Renal pelvis (tissue), 12 donors: ENCODE measurements at places on chromosomes 3 and 15.

DNA sequence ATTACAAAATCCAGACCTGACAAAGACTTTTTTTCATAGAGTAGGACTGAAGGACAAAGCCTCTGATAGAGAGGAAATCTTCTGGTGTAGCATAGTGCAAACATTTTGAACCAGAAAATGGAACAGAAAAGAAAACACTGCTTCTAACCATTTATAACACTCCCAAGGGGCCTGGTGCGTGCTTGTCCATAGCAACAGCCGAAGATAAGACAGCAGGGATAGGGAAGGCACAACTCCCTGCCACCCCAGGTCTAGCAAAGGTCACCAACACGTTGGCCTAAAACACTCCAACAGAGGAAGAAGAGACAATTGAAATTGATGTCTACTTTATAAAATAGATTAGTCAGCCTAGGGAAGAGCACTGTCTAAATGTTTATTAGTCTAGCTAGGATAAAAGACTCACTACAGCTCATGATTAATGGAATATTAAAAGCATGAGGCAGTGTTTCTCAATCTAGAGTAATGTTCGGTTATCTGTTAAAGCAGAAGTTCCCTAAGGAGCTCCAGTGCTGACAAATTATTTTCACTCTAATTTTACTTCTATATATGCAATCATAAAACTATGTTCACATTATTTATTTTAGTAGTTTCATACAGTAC, 145.2 kb downstream of the P3H2 start:
- no peak for DNase-seq

DNA sequence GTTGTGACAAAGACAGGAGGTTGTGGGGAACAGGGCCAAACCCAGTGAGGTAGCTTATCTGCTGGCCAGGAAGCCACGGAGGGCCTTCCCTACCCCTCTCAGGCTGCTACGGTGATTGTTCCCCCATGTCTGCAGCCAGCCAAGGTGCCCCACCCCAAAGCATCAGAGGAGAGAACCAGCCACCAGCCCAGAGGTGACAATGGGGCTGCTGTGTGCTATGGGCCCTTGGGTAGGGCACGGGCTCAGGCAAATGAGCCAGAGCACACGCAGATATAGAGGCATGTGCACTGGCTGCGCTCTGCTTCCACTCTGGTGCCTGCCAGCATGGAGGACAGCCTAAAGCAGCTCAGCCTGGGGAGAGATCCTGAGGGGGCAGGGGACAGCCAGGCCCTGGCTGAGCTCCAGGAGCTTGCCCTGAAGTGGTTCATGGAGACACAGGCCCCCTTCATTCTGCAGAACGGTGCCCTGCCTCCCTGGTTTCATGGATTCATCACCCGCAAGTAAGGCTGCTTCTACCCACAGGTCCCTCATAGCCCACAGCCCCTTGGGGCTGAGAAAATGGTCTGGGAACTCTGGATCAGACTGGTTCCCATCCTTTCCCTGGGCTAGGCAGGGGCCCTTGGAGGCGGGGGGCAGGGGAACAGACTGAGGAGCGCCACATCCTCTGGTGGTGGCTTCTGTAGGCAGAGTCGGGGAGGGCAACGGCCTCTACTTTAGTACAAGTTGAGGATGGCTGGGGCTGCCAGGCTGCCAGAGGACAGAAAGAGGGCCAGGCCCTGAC, at the start of gene SH2D7:
Gene SH2D7, plus strand, starts transcription at position 301 of the 781 bp plus-strand sequence. Its CDS starts 24 bp downstream, at position 325.
- DNase-seq = no peak

DNA sequence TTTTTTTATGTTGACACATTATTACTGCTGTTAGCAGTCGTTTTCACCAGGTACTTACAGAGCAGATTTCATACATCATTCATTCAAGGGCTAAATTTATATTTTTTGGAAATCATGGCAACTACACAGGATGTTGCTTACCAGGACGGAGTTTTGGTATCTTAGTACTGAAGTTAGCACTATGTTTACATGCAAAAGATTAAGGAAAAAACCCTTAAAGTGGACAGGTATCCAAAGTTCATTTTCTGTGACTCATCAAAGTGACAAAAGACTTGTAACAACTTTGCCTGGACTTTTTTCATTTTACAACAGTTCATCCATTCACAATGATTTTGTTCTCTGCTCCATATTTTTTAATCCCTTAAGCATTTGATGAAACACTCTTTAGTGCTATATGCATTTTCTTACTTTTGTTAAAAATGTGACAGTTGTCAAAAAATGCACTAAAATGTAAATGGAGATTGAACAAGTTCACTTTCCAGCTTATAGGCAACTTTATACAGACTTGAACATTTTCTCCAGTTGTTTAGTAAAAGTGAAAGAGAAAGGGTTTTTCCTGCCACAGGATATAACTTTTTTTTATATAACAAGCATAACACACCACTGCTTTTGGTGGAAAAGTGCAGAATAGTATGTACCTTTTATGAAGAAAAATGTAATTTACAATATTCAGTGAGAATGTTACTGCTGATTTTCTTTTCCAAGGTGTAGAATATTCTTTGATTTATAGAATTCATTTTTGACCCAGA, 104.1 kb downstream of the STT3B start:
- no peak for DNase-seq

- no peak for DNase-seq
Measured at GRCh38 chr3:197468866-197469382, 86.8 kb downstream of the BDH1 start.

- no peak for DNase-seq
Measured at GRCh38 chr15:73767806-73768501, 14.8 kb upstream of the INSYN1 start.

- DNase-seq = no peak
Measured at GRCh38 chr15:67794832-67795574, 30.3 kb upstream of the SKOR1 start.

DNA sequence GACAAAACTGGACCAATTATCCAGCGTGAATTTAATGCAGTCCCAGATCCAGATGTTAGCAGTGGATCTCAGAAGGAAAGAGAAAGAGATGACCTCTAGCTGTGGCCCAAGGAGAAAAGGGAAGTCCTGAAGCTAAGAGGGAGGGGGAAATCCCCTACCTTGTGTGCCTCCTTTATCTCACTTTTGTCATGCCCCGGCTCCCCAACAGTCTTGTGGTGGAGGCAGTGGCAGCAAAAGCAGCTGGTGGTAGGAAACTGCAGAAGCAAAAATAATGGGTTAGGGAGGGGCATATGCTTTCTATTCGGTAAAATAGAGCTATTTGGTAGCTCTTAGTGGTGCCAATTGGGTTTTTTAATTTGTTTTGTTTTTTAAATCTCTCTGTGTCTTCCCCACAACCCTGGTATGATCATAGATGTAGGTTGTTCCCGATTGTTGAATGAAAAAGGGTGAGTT, 56.5 kb downstream of the MCTP2 start:
- DNase-seq = no peak

- DNase-seq = no peak
Measured at GRCh38 chr15:93861956-93862741, 369.2 kb upstream of the MCTP2 start.

- no peak for DNase-seq
Measured at GRCh38 chr3:9678493-9678892, 25.1 kb upstream of the CPNE9 start.

- no peak for DNase-seq
Measured at GRCh38 chr3:110521019-110521418, 550.6 kb upstream of the NECTIN3 start.

DNA sequence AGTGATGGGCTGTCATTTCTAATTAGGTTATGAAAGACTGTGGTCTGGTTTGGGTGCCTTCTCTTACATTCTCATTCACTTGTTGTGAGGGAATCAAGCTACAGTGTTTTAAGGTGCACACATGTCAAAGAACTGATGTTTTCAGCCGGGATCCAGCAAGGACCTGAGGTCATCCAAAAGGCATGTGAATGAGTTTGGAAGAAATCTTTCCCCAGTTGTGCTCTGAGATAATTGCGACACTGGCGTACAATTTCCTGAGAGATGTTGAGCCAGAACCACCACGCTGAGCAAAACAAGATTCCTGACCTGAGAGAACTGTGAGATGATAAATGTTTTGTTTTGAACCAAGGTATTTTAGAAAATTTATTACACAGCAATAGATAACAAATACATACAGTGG, 295.3 kb upstream of the SLITRK3 start:
- no peak for DNase-seq

DNA sequence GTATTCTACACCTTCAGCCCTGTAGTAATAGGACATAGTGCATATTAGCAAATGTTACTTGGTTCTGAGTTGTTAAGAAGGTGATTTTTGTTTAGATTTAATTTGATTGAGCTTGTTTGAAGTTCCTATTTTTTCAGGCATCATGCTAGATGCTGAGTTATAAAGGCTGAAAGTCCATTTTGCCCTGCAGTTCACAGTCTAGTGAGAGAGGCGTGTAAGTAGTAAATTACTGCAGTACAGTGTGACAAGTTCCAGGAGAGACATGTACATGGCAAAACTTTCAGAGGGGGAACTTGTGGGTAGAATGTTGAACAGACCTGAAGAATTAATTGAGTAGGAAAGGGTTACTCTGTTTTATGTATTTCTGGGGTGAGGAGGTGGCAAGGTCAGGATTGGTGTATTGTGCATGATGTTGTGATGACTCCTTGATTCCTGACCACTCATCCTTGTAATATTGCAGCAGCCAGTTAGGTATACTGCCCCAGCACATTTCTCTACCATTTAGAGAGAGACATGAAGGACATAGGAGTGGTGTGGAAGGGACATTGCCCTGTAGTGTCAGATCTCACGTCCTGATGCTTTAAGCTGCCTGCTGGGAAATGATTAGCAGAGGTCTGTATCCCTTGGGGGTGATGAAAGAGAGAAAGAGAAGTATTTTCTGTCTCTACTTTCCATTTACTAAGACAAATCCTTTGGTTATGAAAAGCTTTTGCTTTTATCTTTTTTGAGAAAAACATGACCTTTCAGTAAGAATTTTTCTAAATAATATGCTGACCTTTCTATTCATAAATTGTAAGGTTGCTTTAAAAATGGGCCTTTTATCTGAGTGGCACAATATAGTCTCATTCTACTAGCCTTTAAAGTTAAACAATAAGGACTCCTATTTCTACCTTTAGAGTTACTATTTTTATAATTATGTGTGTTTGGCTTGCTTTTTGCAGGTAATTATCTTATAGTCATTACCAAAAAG, 16.9 kb downstream of the SACM1L start:
- DNase-seq = no peak

GRCh38 chr3:143529018-143529478, 319.2 kb downstream of the SLC9A9 start:
- DNase-seq = no peak

DNA sequence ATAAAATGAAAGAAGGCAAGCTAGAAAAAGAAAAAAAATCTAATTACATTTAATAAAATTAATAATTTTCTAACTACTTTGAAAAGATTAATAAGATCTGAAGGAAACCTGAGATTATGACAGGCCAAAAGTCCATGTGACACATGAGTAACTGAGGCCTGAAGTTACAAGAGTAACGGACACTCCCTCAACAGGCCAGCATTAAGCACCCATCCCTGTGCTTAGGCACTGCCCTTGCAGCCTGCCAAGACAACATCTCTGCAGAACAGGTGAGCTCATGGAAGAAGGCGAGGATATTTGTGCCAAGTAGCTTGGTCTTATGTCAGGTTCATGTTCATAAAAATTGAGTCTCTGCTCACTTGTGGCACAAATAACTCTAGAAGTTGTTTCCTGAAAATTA, 31.8 kb downstream of the SUCLG2 start:
- DNase-seq = no peak

GRCh38 chr15:36545467-36545992, 33.9 kb upstream of the CDIN1 start:
- DNase-seq = no peak

GRCh38 chr3:146895026-146895749, 290.0 kb upstream of the PLSCR5 start:
- no peak for DNase-seq

GRCh38 chr3:39626198-39626597, 158.7 kb downstream of the MOBP start:
- DNase-seq = no peak

DNA sequence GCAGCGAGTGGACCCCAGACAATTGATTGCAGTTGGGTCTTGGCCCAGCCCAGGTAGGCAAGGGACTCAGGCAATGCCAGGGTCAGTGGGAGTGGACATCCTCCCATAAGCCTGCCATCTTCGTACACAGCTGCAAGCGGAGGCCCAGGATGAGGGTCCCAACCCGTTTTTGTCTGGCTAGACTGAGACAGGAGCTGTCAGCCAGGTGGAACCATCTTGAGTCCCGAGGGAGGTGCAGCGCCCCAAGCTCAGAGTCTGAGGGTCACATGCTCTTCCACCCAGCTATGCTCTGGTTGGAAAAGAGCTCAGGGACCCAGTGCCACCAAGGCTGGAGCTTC, 22.6 kb upstream of the IP6K2 start:
- DNase-seq = no peak

- DNase-seq = no peak
Measured at GRCh38 chr3:182284793-182285192, 508.5 kb upstream of the ATP11B start.

GRCh38 chr15:56496635-56497034, 31.7 kb upstream of the MNS1 start:
- peak; percentile 46 for DNase-seq

- no peak for DNase-seq
Measured at GRCh38 chr3:21330293-21330692, 420.7 kb downstream of the ZNF385D start.

- no peak for DNase-seq
Measured at GRCh38 chr3:123524981-123525380, 59.9 kb downstream of the HACD2 start.

- no peak for DNase-seq
Measured at GRCh38 chr15:57921371-57921770, 144.1 kb downstream of the ALDH1A2 start.

GRCh38 chr15:29883126-29883525, 60.9 kb upstream of the TJP1 start:
- DNase-seq = no peak
